ENCODE measurements at places on chromosomes 12 and 14. TPM values are rescaled to one million over a fixed set of nuclear protein-coding genes. Genes with fewer than 3 reads are reported as not detected.

RNASE4 gene
- polyA plus RNA-seq = 58.0 TPM

SLC2A3 gene
- 2.3 TPM for polyA plus RNA-seq

SLC6A15 gene
- 1.5 TPM for polyA plus RNA-seq

SYNDIG1L gene
- polyA plus RNA-seq = not detected

A2M gene
- 64.0 TPM for polyA plus RNA-seq

OR4L1 gene
- not detected for polyA plus RNA-seq

KCNMB4 gene
- 2.3 TPM for polyA plus RNA-seq

CCDC177 gene
- 0.25 TPM for polyA plus RNA-seq

SERPINA9 gene
- polyA plus RNA-seq = 1.1 TPM

CHFR gene
- 15.4 TPM for polyA plus RNA-seq

KRT3 gene
- polyA plus RNA-seq = 0.53 TPM

TEX52 gene
- not detected for polyA plus RNA-seq

SRRM4 gene
- polyA plus RNA-seq = 0.25 TPM

LRFN5 gene
- polyA plus RNA-seq = 0.19 TPM

CIT gene
- polyA plus RNA-seq = 5.3 TPM

TSPAN19 gene
- not detected for polyA plus RNA-seq

PTGER2 gene
- polyA plus RNA-seq = 12.9 TPM

DTX1 gene
- 1.5 TPM for polyA plus RNA-seq

COPZ1 gene
- 108 TPM for polyA plus RNA-seq

TRIM9 gene
- 0.76 TPM for polyA plus RNA-seq

FGF6 gene
- polyA plus RNA-seq = not detected

ANO4 gene
- polyA plus RNA-seq = not detected

PLD4 gene
- polyA plus RNA-seq = 0.70 TPM

FGF23 gene
- polyA plus RNA-seq = not detected

DACT1 gene
- polyA plus RNA-seq = 1.9 TPM

CTSG gene
- 2.3 TPM for polyA plus RNA-seq

TPPP2 gene
- not detected for polyA plus RNA-seq

CLEC6A gene
- polyA plus RNA-seq = not detected

SLCO1B1 gene
- polyA plus RNA-seq = not detected

MUCL1 gene
- polyA plus RNA-seq = not detected

CISTR gene
- polyA plus RNA-seq = not detected

NOVA1 gene
- polyA plus RNA-seq = 1.0 TPM
